T1000 (cell line): ENCODE measurements at places on chromosomes 2 and 18.

GRCh38 chr2:104254017-104254416, 599.9 kb upstream of the POU3F3 start:
- DNase-seq: no peak

- no peak for DNase-seq
These were observed 49.6 kb upstream of the STAT1 start for GRCh38 chr2:191063584-191063983.

DNA sequence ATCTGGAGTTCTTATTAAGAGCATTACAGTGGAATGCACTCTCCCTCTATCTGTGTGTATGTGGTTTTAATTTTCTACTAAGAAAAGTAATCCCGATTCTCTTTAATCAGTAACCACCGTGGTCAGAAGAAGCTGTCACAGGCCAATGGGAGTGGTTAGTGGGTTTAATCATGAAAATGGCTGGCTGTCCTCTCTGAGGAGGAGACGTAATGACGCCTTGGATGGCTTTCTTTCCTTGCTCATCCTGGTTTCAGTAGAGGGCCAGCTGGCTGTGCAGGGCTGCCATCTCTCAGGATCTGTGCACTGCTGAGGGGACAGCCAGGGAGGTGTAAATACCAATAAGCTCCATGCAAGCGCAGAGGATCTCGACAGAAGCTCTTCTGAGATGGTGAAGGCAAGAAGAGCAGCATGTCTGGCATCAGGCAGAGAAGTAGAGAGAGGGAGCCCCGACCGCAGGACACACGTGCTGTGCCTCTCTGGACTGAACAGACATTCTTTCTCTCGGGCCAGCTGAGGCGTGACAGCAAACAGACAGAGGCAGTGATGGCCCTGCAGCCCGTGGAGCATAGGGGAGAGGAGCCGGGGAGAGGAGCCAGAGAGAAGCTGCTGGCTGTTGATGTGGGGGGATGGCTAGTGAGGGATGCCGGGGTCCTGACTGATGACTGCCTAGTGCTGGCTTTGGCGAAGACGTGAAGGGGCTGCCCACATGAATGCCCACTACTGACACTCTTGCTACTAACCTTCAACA, 65.1 kb upstream of the DAPL1 start:
- DNase-seq: no peak

GRCh38 chr2:147910990-147911473, 66.2 kb downstream of the ACVR2A start:
- no peak for DNase-seq

DNA sequence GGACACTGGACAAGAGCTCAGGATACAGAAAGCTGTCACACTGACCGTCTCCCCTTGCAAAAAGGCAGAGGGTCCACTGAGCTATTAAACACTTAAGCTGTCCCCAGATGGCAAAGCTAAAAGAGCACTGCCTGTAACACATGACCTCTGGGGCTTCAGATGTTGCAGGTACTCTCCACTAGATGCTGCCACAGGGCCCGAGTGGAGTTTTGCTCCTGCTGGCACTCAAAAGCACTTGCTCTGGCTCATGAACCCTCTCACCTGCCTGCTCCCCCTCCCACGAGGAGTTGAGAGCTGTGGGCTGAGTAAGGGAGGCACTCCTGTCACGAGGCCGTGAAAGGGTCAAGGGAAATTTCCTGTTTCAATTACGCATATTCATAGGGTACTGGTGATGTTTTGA, 227.9 kb downstream of the PRKCE start:
- no peak for DNase-seq

- DNase-seq: no peak
These were observed 20.5 kb downstream of the SH2D6 start for GRCh38 chr2:85439025-85439472.

DNA sequence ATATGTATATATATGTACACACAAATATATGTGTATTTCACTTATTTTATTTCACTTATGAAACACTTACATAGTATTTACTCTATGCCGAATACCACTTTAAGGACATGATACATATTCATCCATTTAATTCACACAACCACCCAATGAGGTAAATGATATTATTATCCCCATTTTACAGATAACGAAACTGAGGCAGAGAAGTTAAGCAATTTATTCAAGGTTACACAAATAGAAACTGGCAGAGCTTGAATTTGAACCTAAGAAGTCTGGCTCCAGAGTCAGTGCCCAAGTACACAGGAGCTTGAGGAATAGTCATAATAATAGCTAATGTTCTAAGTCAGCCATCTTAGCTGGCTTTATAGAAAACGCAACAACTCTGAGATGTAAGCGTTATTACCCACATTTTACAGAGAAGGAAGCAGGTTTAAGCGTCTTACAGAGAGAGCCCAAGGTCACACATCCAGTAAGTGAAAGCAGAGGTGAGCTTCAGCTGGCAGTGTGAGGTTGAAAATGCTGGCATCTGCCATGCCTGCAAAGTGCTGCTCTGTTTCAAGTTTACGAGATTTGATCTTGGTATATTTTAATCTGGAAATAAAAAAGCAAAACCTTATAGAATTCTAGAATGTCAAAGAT, 326.9 kb downstream of the LPIN1 start:
- DNase-seq: no peak

DNA sequence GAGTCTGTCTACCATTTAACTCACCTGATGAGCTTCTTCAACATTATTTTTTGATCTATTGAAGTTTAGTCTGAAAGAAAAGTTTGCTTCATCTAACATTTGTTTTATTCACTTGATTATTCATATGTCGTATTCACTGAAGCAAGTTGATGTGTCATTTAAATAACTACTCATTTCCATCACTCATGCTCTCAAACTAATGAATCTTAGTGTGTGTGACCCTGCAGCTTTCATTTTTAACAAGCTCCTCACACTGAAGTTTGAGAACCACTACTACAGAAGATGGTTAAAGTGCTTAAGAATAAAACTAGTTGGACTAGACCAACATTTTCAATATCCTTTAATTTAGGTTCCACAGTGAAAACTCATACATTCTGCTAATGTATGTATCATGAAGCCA, 1.8 kb upstream of the ABI2 start:
- no peak for DNase-seq

DNA sequence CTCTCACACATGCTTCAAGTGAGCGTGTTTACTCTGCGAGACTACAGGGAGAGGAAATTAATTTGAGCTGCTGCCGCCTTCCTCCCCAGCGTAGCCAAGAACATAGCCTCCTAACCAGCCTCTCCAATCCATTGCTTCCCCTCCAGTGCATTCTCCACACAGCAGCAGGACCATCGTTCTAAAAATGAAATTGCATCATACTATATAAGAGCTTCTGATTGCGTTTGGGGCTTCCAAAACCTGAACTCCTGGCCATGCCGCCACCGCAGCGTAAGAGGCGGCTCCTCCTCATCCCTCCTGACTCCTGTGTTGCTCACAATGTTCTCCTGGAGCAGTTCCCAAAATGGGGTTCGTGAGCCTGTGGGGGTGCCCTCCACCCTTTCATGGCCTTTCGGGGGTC, 142.1 kb downstream of the MYT1L start:
- DNase-seq: no peak

DNA sequence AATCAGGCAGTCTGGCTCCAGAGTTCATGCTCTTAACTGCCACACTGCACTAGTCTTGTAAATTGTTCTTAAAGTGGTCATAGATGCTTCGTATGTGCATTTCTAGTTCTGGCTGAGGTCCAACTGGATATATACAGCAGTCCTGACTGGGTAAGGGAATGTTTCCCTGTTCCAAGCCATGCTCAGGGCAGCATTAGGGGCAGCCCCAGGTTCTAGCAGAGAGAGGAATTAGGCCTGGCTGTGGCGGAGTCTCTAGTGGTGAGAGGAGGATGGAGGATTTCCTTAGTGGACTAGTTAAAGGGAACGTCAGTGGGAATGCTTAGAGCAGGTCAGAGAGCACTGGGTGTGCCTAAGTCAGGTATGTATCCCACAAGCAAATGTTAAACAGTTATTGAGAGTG, 28.0 kb downstream of the UBE2E3 start:
- DNase-seq: no peak

GRCh38 chr18:13014232-13014631, 23.1 kb downstream of the CEP192 start:
- no peak for DNase-seq

- no peak for DNase-seq
These were observed 7.3 kb upstream of the SLC11A1 start for GRCh38 chr2:218374795-218375194.

GRCh38 chr2:158969162-158969714, 798 bp downstream of the TANC1 start:
- DNase-seq: no peak

GRCh38 chr2:142944264-142944663, 66.8 kb downstream of the KYNU start:
- DNase-seq: no peak

DNA sequence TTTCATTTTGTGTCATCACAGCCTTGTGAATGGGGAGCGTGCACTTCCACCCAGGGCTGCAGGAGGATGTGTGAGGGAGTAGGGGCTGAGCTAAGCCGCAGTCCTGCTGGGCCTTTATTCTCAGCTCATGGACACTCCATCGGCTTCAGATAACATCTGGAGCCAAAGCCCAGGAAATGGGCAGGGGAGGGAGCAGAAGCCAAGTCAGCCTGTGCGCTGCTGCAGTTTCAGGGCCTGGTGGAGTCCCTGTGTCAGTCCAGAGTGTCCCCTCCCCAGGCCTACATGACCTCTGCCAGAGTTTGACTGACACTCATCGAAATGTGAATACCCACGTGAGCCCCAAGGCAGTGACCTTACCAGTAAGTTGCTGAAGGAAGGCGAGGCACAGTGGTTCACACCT, 242.2 kb downstream of the LOXHD1 start:
- no peak for DNase-seq

- no peak for DNase-seq
These were observed 142.7 kb downstream of the DYSF start for GRCh38 chr2:71596011-71596410.

DNA sequence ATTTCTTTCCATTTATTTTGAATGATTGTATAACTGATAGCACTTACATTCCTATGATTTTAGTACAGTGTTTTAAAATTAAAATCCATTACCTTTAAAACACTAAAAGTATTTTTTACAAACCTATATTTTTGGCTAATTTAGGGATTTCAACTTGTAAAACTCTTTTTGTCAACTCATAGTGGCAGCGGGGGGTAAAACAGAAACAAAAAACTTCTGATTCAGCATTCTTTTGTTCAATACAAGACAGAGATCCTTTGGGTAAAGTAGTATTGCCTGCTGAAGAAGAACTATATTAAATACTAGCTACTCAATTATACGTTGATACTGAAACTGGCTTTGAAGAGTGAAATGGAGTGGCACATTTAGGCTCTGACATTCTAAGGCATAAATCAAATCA, 437.4 kb upstream of the CDH19 start:
- no peak for DNase-seq

DNA sequence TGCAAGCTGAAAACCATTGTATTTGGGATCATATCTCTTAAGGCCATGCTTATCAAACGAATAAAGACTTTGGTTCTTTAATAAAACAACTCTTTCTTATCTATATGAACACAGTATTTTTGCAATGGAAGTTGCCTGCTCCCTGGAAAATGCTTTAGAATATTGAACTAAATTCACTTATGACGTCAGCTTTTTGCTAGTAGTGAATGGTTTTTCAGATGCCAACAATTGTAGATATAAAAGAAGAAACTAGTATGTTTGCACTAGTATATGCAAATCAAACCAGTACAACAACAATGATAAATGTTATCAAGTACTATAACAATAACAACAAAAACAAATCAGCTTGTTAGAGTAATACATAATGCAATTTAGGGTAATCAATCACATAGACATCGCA, 1462.9 kb downstream of the SUCLG1 start:
- no peak for DNase-seq

- no peak for DNase-seq
These were observed 95.2 kb downstream of the ZCCHC2 start for GRCh38 chr18:62617793-62618591.

GRCh38 chr2:133077269-133077822, 407.3 kb upstream of the LYPD1 start:
- no peak for DNase-seq

- DNase-seq: no peak
These were observed 270.1 kb downstream of the TCF4 start for GRCh38 chr18:55317864-55318263.

DNA sequence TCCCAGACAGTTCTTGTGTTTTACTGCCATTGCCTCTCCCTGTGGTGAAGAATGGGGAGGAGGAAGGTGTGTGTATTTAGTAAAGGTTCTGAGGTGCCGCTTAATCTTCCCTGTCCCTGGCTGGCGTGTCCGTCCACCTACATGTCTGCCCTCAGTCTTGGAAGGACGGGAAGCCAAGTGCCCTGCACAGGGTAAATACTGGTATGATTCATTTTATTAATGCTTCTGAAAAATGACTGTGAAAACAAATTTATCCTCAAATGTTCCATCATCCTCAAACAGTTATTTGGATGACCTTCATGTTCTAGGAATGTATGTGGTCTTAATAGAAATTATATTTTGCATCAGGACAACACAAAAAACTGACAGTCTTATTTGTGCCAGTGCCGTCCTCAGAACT, 6.6 kb downstream of the EPAS1 start:
- no peak for DNase-seq

- DNase-seq: no peak
These were observed 42.3 kb downstream of the DNAJC10 start for GRCh38 chr2:182758379-182758778.

DNA sequence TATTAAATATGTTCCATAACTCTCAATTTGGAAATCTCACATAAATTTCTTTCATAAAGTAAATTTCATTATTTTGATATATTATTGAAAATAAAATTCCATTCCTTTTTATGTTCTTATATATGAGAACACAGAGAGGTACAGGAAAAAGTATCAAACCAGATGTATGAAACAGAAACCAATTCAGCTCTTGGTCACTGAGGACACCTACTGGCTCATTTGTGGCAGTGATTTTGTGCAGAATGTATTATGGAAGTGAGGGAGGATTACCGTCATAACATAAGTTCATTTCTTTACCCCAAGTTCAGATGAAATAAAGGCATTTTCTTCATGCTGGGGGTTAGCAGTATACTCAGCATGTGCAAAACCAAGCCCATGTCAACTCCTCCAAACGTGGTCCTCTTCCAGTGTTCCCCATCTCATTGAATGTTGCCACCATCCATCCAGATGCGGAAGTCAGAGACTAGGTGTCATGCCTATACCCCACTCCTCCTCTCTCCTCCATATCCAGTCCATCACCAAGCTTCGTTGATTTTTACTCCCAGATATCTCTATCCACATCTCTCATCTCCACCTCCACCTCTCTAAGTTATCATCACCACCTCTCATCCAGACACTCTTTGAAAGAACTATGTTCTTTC, 41.7 kb upstream of the MALL start:
- no peak for DNase-seq

- no peak for DNase-seq
These were observed 100.3 kb downstream of the FEZ2 start for GRCh38 chr2:36497570-36498163.

DNA sequence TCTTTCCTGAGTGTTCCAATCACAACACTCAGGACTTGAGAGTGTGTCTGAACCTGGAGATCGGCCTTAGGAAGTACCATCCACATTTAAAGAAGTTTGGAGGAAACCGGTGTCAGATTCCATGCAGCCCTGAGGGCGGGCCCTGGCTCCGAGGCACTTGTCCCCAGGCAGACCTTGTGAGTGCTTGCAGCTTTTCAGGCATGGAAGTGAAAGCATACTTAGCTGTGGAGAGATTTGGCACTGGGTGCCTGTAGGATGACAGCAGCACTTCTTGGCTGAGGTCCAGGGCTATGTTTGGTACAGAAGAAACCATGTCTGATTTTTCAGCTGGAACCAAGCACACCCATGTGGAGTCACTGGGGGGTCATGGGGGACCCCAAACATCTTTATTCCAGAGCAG, 230.8 kb downstream of the SEPTIN10 start:
- no peak for DNase-seq

- no peak for DNase-seq
These were observed 651 bp upstream of the TXNL1 start for GRCh38 chr18:56639104-56639381.
